ENCODE measurements at places on chromosomes 3 and 15. TPM values are rescaled to one million over a fixed set of nuclear protein-coding genes. Genes with fewer than 3 reads are reported as not detected.

The SLC30A4 gene
- 18.8 TPM for polyA plus RNA-seq

The MTHFS gene
- polyA plus RNA-seq = 24.9 TPM

The CLRN1 gene
- polyA plus RNA-seq = 0.38 TPM

The SLC9C1 gene
- 20.0 TPM for polyA plus RNA-seq

The GTPBP8 gene
- polyA plus RNA-seq = 39.3 TPM

The GOLGA6B gene
- 8.6 TPM for polyA plus RNA-seq

GRCh38 chr3:11641683-11642430 is 1.9 kb downstream of the VGLL4 start:
- peak; percentile 60 for DNase-seq

- DNase-seq = no peak
These were observed 174.9 kb downstream of the SCAPER start for GRCh38 chr15:76730262-76730661.

- no peak for DNase-seq
These were observed 254.4 kb upstream of the ZPLD1 start for GRCh38 chr3:102180280-102180931.

DNA sequence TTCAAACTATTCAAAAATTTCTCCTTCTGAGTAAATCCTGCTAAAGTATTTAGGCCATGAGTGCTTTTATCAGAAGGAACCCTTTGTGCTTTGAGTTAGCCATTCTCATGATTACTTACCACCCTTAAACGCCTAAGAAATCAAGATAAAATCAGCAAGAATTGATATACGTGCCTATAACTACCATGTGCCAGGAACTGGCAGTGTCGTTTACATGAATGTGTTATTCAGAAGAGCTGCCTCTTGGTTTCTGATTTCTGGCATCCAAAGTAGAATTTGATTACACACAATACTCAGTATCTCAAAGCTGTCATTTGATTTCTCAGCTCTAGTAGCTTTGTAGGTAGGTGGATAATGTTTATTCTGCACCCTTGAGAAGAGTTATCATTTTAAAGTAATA is 351.3 kb upstream of the CCDC54 start:
- DNase-seq = no peak

DNA sequence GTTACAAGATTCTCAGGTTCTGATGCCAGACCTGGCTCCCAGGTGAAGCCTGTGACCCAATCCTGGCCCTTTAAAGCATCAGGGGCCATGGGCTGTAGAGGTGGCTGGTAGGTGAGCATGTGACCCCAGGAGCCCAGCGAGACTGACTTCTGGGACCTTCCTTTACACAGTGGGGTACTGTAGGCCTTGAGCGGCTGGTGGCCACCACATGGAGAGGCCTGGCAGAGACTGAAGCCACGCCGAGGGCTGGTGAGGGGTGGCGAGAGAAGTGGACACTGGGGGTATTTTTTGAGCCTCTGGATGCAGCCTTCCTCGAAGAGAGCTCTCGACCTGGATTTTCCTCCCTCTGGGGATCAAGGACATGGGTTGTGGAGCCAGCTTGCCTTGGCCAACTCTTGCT is 71.2 kb upstream of the ITGA11 start:
- DNase-seq = no peak

DNA sequence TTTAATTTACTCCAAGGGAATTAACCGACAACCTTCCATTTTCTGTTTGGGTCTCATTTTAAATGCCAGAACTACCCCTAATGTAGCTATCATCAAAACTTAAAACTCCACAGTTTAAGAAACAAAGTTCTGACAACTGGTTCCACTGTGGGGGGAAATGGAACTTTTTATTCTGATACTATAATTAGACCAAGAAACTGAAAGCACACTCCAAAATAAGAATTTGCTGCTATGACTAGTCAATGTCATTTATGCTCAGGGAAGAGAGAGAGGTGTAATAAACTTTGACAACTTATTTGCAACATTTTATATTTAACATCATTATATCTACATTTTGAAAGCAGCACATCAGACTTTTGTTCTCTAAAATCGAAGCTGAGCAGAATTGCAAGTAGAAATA is 169.2 kb downstream of the ANXA2 start:
- DNase-seq = no peak

DNA sequence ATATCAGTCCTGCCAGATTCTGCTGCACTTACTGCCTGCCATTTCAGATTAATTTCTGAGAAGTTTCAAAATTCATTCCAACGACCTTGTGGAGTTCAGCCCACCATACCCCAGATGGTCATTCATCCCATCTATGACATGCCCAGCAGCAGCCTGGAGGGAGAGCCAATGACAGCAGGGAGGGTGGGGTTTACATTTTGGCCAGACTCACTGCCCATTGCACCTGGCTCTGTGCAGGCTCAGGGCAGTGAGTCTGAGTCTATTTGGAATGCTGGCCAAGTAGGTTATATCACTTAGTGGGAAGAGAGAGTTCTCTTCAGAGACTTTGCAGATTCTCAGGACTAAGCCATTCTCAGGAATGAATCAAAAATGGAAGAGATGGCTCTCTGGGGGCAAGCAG is 21.5 kb downstream of the SRPRB start:
- no peak for DNase-seq

DNA sequence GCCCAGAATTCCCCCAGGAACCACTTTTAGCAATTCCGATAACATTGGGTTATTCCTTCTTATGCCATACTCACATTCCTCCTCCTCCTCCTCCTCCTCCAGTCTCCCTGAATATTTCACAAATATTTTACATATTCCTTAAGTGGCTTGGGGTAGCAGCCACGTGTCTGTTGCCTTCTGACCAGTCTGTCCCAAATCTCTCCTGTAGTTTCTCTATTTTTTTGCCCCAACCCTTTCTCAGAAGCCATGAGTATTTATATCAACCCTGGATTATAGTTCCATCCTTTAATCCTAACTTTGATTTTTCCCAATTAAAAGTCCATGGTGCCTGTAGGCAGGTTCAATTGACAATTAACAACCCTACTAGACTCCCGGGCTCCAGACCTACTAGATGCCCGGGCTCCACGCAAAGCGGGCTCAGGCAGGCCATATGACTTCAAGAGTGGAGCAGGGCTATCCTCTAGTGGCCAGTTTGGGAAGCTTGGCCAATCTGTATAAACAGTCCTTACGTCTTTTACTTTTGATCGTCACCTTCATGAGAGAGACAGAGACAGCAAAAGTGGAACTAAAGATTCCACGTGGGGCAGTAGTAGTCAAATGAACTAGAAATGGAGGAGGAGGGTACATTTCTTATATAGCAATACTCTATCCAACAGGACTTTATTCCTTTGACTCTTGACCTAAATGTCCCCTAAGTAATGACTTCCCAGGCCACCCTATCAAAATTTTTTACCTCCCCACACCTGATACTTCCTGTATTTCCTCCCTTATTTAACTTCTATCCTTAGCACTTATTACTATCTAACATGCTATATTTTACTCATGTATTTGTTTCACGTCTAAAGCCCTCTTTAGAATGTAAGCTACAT is 69.7 kb downstream of the USF3 start:
- DNase-seq = peak; percentile 76

GRCh38 chr15:40567111-40567510 is 2.0 kb upstream of the RPUSD2 start:
- DNase-seq = no peak

- no peak for DNase-seq
These were observed 200.7 kb downstream of the GREM1 start for GRCh38 chr15:32918547-32918946.

- no peak for DNase-seq
These were observed 65.4 kb downstream of the ABI3BP start for GRCh38 chr3:100927775-100928174.
